Activated CD4-positive, alpha-beta T cell treated with anti-CD3 and anti-CD28 coated beads, Interleukin-2, amount 10 ng/mL, durations not matched to agents 7 days and 5 days (primary cell): ENCODE measurements at places on chromosomes 12 and 14. TPM values are rescaled to one million over a fixed set of nuclear protein-coding genes. Genes with fewer than 3 reads are reported as not detected.

DNA sequence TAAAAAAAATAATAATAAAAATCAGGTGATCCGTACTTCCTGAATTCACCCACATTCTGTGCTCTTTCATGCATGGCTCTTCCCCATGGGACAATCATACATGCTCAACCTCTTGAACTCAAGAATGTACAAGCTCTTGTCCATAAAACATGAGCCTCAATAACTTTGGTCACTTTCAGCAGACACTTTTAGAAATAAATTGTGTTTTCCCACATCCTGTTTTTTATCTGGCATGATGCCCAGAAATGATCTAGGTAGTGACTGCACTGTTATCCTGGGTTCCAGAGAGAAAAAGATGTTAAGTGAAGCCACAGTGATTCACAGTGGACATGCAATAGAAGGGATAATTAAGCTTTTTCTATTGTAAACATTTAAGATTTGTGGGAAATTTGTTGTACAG is 537.6 kb upstream of the TMEM132C start:
- DNase-seq: no peak

DNA sequence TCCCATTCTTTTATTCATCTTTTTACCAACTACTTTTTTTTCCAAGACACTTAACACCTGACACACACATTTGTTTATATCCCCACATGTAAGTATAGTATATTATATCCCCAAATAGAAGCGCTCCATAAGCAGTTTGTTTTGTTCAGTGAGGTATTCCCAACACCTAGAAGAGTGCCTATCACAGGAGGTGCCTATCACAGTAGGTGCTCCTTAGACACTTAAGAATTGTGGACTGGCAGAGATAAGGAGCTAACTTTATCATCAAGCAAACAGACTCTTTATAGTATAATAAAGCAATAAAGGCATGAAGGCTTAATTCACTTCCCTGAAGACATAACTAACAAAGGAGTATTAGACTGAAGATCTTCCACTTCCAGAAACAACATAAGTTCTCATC is 29.1 kb downstream of the OSBPL8 start:
- no peak for DNase-seq

SLIRP gene
- 73.6 TPM for total RNA-seq

DNA sequence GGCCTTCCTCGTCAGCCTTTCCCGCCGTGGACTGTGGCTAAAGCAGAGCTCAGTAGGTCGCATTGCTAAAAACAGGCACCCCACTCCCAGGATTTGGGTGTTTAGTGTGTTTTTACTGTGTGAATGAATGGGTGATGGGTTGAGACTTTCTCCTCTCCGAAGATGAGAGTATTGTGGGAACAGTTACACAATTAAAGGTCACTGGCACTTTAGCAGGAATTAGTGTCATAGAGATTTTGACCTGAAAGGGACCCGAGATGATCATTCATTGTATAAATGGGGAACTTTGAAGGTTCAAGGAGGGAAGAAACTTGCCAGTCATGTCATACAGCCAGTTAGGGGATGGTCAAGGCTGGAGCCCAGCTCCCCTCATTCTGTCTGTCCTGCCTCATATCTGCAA is 56.9 kb downstream of the TSPAN9 start:
- DNase-seq: no peak

CRY1 gene
- total RNA-seq: 12.2 TPM

- no peak for DNase-seq
Observed at GRCh38 chr12:60805364-60805763, 1209.5 kb downstream of the SLC16A7 start.

- DNase-seq: no peak
Observed at GRCh38 chr12:12646483-12647072, 34.9 kb downstream of the CREBL2 start.

GRCh38 chr12:40378691-40379090 is 153.9 kb downstream of the LRRK2 start:
- DNase-seq: no peak

- no peak for DNase-seq
Observed at GRCh38 chr12:13094367-13094766, 9.1 kb downstream of the GSG1 start.

DNA sequence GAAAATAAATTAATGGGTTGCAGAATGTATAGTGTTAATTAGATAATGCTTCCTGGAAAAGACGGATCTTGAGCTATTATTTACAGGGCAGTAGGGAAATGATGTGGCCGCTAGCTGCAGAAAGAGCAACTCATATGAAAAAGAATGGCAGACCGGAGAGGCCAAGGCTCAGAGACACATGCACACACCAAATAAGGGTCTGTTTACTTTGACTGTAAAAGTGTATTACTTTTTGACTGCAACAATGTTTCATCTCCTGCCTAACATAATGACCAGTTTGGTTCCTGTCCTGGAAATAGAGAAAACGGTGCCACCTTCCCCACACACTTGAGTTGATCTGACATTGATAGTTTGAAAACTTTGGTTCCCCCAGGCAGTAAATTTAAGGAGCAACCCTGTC is 290.9 kb downstream of the CACNA1C start:
- DNase-seq: no peak

DNA sequence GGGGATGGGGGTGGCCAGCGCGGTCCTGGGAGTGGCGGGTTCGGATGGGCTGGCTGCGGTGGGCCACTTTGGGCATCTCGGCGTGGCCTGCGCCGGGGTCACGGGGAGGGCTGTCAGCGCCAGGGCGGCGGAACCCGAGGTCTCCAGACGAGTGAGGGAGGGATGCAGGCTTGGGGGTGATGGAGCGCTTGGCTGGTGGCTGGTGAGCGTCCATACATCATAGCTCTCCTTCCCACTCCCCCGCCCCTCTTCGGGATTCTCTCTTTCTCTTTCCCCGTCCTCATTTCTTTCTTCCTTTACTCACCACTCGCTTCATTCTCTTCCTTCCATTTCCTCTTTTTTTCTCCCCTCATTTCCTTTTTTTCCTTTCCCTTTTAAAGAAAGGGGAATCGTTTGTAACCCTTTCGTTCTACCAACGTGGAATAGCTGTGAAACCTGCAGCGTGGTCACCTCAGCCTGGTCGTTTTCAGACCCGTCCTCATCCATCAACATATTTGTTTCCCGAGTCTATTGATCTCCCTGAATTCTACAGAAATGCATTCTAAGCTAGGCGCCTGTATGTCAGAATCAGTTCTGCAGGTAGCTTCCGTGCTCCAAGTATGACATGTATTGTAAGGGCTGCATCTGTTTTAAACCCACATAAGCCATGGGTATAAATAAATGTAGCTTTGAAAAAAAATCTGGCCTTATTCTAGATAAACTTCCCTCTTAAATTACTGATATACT is 260.3 kb upstream of the E2F7 start:
- DNase-seq: no peak

DNA sequence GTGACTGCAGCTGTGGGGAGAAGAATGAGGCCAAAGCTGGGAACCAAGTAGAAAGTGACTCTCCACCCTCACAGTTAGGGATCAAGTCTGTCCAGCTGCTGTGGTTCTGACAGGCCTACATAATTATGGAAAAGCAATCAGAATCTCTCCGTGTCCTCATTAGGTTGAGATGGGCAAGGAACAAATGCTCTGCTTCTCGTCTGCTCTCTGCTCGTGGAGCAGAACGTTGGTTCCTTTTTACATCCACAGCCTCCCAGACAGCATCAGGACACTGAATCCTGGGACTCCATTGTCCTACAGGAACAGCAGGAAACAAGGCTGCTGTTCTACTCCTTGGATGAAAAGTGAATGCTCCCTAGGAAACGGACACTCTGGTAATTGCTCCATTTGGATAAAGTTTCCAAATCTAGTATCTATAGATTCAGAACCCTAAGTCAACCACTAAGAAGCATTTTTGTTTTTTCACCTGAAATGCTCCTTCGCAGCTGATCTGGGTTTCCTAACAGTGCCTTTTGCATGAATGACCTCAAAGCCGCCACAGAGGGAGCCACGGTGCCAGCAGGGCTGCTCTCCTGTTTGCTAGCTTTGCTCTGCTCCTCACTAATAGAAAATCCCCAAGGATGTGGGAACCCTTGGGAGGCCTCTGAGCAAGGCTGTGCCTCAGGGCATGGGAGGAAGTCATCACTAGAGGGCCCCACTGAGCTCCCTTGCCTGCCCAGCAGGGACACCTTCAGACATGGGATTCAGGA is 102.0 kb downstream of the EGLN3 start:
- peak; percentile 16 for DNase-seq

GRCh38 chr12:67042697-67043131 is 226.4 kb upstream of the CAND1 start:
- DNase-seq: no peak

LUM gene
- total RNA-seq: not detected

DNA sequence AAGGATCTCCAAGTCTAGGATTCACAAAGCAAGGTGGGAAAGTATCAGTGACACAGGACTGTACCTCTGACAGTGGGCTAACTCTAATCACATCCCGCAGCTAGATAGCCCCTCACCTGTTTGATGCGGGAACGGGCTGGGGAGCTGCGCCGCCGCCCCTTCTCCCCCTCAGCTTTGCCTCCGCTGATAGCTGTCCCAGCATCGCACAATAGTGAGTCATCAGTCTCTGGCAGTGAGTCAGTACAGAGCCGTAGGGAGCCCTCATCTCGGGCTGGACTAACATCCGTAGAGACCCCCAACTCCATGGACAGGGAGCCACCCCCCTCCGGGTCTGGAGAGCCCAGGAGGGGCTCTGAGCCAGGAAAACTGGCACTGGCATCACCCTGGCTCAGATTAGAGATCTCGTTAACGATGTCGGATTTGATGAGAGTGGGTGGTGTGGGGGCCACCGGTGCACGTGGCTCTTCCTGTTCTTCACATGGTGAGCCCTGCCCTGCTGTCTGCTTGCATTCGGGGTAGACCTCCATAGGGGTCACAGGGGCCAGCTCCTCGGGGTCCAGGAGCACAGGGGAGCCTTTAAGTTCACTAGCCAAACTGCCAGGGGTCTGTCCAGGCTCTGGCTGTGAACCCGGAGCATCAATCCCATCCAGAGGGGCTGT is 10.9 kb downstream of the KMT2D start:
- DNase-seq: no peak

DNA sequence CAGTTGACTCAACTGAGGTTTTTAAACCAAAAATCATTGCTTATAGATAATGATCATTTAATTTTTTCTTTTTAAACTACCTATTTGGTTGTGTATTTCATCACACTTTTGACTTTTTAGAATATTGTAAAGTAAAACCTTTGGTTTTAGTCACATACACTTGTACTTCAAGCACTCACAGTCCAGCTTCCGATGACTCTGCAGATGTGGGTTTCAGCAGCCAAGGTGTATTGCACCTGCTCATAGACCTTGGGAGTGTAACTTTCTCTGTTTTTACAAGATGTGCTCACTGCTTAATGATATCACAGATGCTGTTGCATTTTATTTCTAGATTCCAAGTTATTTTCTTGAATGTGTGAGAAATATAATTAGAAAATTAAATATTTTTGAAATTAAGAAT is 188.3 kb upstream of the SLC38A2 start:
- DNase-seq: no peak

DNA sequence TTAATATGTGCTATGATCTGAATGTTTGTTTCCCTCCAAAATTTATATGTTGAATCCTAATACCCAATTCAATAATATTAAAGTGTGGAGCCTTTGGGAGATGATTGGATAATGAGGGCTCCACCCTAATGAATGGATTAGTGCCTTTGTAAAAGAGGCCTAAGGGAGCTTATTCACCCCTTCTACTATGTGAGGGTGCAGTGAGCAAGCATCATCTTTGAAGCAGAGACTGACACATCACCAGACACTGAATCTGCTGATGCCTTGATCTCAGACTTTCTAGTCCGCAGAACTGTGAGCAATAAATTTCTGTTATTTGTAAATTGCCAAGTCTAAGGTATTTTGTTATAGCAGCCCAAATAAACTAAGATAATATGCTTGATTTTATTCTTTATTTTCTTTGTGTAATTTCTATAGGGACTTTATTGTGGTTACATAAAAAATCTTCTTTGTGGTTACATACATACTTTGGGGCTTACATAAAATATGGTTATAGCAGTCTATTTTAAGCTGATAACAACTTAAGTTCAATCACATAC is 131.1 kb upstream of the SLC38A2 start:
- no peak for DNase-seq

GRCh38 chr12:12700254-12700653 is 4.3 kb upstream of the GPR19 start:
- no peak for DNase-seq

- no peak for DNase-seq
Observed at GRCh38 chr12:3098436-3098835, 21.3 kb downstream of the TSPAN9 start.

- no peak for DNase-seq
Observed at GRCh38 chr12:132279184-132279889, 50.1 kb downstream of the GALNT9 start.

- no peak for DNase-seq
Observed at GRCh38 chr14:104924421-104925213, at the start of gene PLD4. PLD4 (plus strand) TSS chr14:104924879; CDS start chr14:104927141, 2,262 bp downstream.

DNA sequence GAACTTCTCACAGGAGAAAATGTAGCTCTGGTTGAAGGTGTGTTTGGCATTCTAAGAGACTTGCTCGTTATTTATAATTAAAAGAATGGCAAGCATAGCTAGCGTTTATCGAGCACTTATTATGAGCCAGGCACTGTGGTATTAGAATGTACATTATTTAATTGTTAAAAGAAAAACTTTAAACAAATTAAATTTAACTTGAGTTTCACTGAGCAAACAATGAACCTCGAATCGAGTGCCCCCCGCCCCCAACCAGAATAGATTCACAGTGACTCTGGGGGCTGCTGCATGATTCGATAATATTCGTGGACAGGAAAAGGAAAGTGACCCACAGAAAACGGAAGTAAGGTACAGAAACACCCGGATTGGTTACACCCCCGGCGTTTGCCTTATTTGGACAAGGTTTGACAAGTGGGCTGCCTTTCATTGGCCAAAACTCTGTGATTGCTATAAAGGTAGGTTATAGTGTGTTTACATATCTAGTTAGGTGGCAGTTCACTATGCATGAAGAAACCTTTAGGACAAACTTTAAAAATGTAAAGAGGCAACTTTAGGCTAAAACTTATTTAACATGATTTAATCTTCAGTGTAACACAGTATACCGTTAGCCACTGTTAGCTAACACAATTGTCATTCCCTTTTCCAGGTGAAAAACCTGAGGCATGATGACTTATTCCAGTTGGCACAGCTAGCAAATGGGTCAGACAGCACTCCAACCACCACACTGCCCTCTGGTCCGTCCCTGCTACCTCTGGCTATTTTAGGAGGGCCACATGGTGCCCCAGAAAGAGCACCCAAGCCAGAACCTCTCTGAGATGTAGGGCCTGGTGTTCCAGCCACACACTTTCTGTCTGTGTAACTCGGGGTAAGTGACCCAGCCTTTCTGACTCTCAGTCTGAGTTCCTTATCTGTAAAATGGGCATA is 7.1 kb downstream of the SCNN1A start:
- no peak for DNase-seq
